ENCODE measurements at places on chromosomes 13 and 19.

GRCh38 chr13:110431425-110432294 is 124.6 kb downstream of the COL4A2 start:
- DNase-seq, result no peak

- no peak for DNase-seq
Measured at GRCh38 chr13:41499452-41499851, 42.1 kb downstream of the RGCC start.

GRCh38 chr13:54614726-54615125 is 1586.1 kb downstream of the OLFM4 start:
- no peak for DNase-seq

- no peak for DNase-seq
Measured at GRCh38 chr19:30339624-30340525, 32.3 kb upstream of the ZNF536 start.

DNA sequence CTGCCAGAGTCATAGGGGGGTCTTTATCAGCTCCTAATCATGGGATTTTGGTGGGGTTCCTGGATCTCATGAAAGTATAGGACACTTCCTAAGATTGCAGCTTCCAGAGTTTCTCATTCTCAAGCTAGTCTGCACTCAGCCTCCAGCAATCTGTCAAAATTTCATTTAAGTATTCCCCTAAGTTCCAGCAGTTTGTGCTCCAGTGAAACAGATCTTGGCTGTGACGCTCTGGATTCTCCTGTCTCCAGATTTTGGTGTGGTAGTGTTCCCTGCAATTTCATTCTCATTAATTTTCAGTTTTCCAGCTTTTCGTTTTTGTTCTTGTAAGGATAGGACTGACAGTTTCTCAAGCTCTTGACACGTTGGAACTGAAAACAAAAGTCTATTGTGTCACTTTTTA is 908.9 kb upstream of the MIR17HG start:
- DNase-seq, result no peak

GRCh38 chr19:1327125-1327524 is 41.5 kb downstream of the EFNA2 start:
- no peak for DNase-seq

GRCh38 chr13:99172951-99173350 is 27.7 kb upstream of the UBAC2 start:
- no peak for DNase-seq

- DNase-seq, result no peak
Measured at GRCh38 chr13:109989686-109990085, 203.3 kb upstream of the IRS2 start.

DNA sequence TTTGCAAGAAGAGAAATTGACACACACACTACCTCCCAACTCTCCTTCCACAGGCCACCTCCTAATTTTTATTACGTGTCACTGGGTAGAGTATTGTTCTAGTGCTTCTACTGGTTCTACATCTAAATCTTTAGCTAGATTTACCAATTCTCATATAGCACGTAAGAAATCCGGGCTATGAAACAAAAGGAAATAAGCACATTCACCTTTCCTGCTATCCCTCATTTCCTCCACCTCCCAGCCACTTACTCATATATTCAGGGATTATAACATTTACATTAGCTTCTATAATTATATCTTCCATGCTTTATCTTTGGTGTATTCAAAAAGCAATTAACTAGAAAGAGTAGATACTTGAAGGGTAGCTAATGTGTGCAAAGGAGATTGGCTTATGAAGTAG is 39.7 kb downstream of the USP12 start:
- no peak for DNase-seq

GRCh38 chr13:22110368-22110767 is 439.5 kb downstream of the FGF9 start:
- no peak for DNase-seq

DNA sequence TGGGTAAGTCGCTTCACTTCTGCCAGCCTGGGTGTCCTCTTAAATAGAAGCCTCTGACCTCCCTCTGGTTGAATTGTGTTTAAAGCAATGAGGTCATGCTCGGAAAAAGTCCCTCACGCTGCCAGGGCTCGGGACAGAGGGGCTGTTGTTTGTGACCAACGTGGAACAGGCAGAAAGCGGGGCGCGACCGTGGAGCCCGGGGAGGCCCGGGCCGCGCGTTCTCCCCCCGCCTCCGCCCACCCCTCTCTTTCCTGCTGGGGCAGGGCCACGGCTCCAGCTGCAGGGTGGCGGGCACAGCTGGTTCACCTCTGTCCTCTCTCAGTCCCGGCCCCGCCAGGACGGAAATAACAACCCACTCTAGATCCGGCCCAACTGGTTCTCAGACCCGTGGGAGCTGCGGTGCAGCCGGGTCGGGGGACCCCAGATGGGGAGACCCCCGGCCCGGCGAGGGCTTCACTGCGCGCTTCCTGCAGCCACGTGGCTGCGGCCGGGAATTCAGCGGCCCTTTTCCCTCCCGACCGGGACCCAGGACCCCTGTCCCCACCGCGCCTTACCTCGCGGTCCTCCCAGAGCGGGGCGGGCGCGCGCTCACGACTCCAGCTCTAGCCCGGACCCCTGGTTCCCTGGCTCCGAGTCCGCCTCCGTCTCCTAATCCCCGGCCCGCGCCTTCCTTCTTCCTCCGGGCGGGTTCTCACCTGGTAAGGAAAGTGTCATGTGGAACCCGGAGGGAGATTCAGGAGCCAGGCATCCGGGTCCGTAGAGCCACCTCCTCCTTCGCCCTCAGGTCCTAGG is 1.9 kb downstream of the CDC42EP5 start:
- peak; percentile 38 for DNase-seq

DNA sequence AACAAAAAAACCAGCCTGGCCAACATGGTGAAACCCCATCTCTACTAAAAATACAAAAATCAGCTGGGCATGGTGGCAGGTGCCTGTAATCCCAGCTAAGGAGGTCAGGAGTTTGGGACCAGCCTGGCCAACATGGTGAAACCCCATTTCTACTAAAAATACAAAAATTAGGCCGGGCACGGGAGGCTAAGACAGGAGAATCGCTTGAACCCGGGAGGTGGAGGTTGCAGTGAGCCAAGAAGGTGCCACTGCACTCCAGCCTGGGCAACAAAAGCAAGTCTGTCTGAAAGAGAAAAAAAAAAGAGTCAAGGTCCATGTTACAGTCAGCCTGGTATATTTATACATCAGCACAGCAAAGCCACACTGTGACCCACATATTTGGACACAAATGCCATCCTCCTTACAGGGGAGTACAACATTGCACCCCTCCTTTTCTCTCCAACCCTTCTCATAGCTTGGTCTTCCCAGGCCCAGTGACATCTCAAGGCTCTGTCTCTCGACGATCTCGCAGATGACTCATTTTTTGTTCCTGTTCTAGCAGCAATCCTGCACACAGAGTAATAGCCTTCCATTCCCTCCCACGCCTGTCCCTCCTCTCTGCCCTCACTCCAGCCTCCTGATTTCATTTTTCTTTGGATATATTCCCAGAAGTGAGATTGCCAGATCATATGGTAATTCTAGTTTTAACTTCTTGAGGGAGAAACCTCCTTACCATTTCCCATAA is 21.0 kb upstream of the DPP9 start:
- no peak for DNase-seq

GRCh38 chr13:36981156-36981743 is 17.9 kb downstream of the ALG5 start:
- DNase-seq, result no peak

GRCh38 chr13:53631511-53631910 is 602.9 kb downstream of the OLFM4 start:
- no peak for DNase-seq

GRCh38 chr19:35223862-35224505 is 4.6 kb downstream of the FAM187B start:
- DNase-seq, result no peak

DNA sequence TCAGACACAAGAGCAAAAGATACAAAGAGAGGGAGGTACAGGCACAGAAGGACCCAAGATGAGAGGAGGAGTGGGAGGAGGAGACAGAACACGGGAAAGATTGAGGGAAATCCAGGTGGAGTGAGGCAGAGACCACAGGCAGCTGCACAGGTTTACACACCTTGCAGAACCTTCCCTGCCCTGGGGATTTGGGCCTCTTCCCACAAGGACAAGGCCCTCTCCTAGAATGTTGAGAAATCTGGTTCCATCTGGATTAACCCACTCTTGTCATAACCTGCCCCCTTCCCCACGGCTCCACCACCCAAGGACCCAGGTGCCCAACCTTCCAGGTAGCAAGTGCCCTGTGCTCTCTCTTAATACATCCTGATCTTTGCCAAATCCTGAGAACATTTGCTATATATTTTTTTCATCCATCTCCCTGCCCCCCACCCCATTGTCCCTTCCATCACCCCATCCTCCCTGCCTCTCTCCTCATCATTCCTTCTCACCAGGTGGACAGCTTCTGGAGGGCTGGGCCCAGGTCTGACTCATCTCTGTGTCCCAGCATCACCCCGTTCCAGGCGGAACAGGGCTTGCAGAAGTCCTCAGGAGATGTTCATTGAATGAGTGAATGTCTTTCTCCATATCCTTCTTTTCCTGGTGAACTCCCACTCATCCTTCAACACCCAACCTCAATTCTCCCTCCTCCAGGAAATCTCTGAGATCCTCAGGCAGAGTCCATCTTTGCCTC is 8.8 kb upstream of the KLK8 start:
- no peak for DNase-seq

DNA sequence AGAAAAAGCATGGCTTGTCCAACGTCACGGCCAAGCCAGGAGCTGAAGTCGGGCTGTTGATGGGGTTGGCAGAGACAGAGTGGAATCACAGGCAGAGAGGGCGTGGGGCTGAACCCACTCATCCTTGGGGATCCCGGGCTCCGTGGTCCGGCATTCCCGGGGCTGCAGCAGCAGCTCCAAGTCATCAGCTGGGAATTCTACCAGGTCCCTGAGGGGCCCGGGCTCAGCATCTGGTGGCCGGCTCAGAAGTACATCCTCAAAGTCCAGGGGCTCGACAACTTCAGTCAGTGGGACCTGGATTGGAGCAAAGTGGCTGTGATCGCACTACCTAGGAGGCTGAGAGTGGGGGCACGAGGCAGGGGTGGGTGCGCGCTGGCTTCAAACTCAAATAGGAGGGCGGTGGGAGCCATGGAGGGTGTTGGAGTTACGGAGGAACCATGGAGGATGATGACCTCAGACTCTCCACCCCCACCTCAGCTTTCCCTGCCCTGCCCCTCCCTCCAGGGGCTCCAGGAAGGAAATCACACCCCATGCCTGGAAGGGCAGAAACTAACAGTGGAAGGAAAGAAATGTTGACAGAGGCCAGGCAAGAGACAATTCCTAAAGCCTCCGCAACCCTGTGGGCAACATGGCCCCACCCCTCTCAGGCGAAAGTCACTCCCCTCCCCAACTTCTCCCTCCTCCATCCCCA is 9.5 kb downstream of the DOCK6 start:
- DNase-seq, result no peak

GRCh38 chr13:36421447-36421846 is 10.8 kb upstream of the CCNA1 start:
- DNase-seq, result no peak

DNA sequence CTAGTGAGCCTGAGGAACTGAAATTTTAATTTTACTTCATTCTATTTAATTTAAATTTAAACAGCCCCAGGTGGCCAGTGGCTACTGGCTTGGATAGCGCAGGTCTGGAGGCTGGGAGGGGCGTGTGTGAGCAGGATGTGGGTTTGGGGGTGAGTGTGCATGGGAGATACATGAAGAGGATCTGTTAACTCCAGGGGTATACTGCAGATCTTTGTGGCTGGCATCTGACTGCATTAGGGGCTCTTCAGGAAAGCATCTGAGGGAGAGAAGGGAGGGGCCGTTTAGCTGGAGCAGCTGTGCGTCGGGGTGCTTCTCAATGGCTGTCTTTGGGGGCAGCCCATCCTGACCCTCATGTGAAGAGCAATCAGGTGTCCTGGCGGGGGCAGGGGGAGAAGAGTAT is 6.8 kb downstream of the SHANK1 start:
- no peak for DNase-seq

DNA sequence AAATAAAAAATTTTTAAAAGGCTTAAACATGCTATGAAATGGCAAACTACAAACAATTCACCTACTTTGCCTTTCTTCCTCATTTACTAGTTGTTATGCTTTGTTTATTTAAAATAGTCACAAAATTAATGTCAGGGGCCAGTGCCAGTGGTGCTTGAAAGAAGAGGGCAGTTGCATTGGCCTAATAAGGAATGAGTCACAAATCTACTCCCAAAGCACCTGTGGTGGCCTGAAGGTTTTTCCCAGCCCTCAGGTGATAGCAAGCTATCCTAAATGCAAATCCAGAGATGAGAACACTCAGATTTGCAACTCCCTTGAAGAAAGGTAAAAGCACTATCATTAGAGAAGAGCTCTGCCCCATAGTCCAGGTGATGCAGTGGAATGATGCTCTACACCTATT is 103.6 kb downstream of the MBNL2 start:
- DNase-seq, result no peak

DNA sequence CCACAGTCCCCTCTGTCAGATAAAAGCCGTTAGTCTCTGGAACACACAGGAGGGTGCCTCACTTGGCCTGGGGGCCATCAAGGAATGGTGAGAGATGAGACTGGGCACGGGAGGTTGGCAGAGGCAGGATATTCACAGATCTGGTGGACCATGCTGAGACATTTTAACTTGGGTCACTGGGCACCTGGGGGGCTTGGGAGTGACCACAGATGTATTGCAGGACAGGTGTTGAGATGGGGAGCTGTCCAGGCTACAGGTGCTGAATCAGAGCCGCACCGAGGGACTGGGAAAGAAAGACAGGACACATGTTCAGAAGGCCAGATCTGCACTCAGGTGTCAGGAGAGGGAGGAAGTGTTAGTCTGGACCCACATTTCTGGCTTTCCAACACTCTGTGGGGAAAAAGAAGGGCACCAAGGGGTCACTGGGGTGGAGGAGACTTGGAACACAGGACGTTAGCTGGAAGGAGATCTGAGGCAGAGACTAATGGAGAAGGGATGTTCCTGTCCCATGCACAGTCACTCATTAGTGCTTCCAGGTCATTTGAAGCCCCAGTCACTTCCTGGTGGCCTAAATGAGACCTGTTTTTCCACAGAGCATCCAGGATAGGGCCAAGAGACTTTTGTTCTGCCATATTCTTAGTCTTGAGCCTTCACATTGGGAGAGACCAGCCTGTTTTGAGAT is 56.1 kb downstream of the CHST8 start:
- DNase-seq, result peak; percentile 39

Data from T47D (cell line).